Activated CD8-positive, alpha-beta memory T cell treated with anti-CD3 and anti-CD28 coated beads for 1 hour (primary cell): ENCODE measurements at places on chromosomes 2 and 18.

DNA sequence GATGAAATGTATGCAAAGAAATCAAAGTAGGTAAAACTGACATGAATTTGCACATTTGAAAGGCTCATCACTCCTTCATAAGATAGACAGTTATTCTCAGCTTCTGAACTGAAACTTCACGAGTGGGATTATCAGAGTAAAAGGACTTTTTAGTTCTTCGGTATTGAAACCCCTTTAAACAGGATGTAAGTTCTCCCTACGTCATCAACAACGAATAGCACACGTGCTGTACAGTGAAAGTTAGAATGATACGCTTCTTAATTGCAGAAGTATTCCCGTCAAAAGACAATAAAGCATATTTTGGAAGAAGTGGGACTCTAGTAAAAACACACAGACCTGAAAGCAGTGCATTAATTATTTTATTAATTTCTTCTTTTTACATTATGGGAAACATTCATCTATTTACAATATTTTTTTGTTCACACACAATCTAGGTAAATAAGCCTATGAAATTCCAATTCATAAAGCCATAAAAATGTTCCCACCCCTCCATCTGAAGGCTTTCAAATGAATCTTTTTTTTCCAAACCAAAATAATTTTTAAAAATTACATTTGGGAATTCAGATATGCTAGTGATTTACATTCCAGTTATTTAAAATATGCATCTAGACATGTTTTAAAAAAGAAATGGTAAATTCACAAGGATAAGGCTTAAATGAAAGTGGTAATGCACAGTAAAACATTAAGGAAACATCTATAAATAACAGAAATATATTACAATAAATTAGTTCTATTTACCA, 45.9 kb downstream of the TGIF1 start:
- DNase-seq, result no peak

GRCh38 chr2:134273256-134273983, 19.5 kb downstream of the MGAT5 start:
- no peak for DNase-seq

- no peak for DNase-seq
Observed at GRCh38 chr2:24182507-24182906, 7.7 kb downstream of the FAM228A start.

DNA sequence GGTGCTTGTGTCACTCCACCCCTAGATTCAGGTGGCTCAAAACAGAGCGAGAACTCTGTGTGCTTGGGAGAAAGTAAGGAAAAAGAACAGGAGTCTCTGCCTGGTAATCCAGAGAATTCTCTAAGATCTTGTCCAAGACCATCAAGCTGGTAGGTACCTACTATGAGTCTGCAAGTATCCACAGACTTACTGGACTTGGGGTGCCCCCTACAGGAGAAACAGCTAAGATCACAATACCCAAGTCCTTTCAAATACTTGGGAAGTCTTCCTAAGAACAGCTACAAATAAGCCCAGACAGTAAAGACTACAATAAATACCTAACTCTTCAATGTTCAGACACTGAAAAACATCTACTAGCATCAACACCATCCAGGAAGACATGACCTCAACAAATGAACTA, 1143.6 kb upstream of the ACVR2A start:
- no peak for DNase-seq

- peak; percentile 16 for DNase-seq
Observed at GRCh38 chr2:195498176-195498575, 158.8 kb upstream of the SLC39A10 start.

GRCh38 chr18:24799720-24800119, 339.3 kb downstream of the HRH4 start:
- DNase-seq, result no peak

DNA sequence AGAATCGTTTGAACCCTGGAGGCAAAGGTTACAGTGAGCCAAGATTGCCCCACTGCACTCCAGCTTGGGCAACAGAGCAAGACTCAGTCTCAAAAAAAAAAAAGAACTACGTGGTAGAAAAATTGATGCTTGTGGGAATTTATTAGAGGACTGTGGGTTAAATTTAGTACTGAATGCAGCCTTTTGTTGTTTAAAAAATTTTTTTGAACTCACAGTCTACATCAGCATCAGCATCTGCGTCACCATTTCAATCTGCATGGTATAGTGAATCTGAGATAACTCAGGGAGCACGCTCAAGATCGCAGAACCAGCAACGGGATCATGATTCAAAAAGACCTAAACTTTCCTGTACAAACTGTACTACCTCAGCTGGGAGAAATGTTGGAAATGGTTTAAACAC, 30.5 kb downstream of the MARCHF7 start:
- DNase-seq, result no peak

DNA sequence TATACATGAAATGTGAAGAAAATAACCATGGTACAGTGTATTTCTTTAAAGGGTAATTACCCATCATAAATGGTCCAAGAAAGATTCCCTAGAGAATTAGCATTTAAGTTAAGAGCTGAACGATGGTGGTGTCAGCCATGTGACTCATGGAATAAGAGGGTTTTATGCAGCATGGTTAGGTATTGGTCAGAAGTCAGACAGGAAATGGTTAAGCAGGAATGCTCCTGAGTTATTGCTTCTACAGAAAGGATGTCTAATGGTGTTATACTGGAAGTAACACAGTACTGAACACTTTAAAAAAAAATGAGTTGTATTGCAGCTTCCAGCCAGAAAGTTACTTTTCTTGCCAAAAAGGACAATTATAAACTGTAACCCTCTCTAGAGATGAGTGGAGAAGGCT, 72.7 kb upstream of the UBE2E3 start:
- no peak for DNase-seq

DNA sequence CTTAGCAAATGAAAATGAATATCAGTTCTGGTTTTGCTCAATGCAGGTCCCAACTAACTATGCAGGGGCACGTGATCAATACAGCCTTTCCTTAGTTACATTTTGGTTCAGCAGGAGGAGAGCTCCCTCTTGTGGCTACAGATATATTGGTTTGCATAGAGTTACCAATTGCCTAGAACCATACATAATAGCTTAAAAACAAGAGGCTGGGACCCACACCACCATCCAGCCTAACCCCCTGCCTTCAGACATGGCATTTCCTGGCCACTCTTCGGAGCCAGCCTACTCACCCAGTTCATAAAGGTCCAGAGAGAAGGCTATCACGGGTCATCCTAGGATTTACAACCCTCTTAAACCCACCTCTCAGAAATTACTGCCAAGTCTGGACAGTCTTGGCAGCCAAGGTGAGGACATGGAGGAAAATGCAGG, 10.5 kb downstream of the CCDC93 start:
- DNase-seq, result no peak

- no peak for DNase-seq
Observed at GRCh38 chr2:176461098-176461808, 192.0 kb downstream of the MTX2 start.

DNA sequence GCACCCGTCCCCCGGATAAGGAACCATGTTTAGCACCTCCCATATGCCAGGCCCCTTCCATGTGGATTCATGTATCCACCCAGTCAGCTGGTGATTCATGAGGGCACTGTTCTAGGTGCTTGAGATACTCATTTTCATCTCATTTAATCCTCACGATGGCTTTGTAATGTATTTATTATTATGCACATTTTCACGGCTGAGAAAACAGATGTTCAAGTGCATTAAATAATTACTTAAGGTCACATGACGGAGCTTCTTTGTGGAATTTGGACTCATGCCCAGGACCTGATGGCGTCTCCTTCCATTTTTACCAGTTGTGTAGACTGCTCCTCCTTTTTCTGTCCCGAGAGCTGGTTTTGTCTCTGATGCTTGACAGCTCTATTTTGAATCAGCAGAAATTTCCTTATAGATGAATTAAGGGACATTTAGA, 72.2 kb upstream of the RBM44 start:
- DNase-seq, result no peak

- no peak for DNase-seq
Observed at GRCh38 chr2:62947403-62947802, 103.2 kb upstream of the OTX1 start.

GRCh38 chr2:55524884-55525437, 5.4 kb downstream of the CFAP36 start:
- DNase-seq, result no peak

- no peak for DNase-seq
Observed at GRCh38 chr2:175049661-175050060, 44.5 kb upstream of the CHN1 start.

DNA sequence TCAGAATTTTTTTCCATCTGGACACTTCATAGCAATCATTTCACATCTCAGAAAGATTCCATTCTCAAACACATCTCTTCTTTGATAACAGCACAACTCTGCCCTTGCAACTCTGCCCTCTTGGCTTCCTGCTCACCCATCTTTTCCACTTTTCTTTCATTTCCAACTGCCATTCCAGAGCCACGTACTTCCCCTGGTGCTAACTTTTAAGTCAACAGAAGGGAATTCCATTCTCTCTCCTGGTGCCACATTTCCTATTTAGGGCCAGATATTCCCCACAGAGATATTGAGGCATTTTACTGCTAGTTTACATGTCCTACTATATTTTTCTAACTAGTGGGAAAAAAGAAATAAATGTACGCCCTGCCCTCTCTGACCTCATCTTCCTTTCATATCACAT, 590.2 kb downstream of the ARHGAP15 start:
- no peak for DNase-seq

- no peak for DNase-seq
Observed at GRCh38 chr18:75586130-75586889, 158.8 kb upstream of the SMIM21 start.

- no peak for DNase-seq
Observed at GRCh38 chr2:229297247-229297646, 26.2 kb upstream of the PID1 start.

DNA sequence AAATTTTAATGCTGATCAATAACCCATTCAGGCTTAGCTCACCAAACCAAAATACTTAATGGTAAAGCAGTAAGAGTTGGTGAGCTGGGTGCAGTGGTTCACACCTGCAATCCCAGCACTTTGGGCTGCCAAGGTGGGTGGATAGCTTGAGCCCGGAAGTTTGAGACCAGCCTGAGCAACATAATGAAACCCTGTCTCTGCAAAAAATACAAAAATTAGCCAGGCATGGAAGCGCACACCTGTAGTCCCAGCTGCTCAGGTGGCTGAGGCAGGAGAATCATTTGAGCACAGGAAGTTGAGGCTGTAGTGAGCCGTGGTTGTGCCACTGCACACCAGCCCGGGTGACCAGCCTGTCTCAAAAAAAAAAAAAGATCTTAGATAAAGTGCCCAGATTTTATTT, 35.7 kb upstream of the MPP4 start:
- DNase-seq, result no peak

DNA sequence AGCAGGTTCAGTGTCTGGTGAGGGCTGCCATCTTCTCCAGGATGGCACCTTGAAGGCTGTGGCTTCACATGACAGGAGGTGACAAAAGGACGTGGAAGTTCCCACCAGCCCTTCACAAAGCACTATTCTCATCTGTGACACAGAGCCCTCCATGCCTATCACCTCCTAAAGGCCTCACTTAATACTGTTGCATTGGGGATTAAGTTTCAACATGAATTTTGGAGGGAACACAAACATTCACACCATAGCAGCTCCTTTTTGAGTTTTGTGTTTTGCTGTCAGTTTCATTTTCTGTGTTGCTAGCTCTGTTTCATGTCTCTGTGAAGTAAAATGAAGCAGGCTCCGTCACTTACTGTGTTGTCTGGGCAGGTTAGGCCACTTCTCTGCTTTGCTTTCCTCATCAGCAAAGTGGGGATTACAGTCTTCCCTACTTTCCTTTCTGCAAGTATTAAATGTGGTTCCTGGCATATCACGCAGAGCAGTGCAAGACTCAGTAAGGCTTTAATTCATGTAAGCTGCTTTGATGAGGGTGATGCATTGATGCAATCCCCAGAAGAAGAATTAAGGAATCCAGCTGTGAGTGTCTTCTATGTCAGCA, 31.6 kb downstream of the LIMS1 start:
- DNase-seq, result no peak
